ENCODE measurements at places on chromosomes 13 and 19.

DNA sequence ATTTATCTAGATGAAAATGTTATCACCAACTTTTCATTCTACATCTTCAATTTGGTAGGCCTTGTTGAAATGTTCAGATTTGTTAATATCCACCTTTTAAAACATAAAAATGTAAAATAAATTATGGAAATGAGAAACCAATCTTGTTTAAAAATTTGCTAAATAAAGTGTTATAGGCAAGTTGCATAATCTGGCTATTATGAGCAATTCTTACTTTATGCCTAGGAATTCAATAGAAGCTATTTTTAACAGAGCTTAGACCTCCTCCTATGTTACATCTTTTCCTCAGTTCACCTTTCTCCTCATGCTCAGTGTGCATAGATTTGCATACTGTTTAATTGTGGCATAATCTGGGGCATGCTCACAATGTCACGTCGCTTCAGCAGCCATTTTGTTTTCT lies 87.9 kb upstream of the POSTN start:
- DNase-seq: no peak

GRCh38 chr13:111209613-111210012 lies 94.5 kb downstream of the ARHGEF7 start:
- DNase-seq: no peak

DNA sequence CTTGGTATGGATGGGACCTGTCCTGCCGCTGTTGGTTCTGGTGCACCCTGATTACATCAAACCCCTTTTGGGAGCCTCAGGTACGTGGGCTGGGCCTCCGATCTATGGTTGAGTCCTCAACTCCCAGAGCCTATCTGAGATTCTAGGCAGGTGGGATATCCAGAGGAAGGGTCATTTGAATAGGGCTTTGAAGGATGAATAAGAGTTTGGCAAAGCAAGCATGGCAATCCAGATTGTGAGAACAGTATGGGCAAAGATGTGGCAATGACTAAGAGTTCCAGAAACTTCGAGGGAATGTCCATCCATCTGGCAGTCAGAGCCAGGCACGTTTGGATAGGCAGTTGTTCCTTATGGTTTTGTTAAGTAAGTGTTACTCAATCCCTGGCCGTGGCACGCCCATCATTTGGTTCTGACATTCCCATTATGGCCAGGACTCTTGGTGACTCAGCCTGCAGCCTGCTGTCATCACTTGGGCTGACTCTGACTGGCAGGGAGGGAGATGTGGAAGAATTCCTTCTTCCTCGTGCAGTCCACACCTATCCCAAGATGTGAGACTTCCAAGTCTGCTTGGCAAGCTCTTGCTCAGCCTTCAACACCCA lies 21.5 kb downstream of the CYP4F22 start:
- no peak for DNase-seq

DNA sequence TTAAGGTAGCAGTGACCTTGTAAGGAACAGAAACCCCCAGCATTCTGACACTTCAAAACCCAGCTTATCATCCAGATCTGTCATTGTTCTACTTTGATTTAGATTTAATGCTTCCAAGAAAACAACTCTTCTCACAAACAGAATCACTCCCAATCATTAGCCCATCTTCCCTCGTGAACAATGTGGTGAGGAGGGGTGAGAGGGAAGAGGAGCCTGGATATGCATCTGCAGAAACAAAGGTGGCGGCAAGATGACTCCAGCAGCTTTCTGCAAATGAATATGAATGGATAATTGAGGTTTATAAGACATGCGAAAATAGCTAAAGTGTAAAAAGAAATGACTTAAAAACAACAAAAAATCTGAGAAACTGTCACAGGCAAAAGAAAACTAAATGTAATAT lies 859.9 kb upstream of the SLC10A2 start:
- no peak for DNase-seq

DNA sequence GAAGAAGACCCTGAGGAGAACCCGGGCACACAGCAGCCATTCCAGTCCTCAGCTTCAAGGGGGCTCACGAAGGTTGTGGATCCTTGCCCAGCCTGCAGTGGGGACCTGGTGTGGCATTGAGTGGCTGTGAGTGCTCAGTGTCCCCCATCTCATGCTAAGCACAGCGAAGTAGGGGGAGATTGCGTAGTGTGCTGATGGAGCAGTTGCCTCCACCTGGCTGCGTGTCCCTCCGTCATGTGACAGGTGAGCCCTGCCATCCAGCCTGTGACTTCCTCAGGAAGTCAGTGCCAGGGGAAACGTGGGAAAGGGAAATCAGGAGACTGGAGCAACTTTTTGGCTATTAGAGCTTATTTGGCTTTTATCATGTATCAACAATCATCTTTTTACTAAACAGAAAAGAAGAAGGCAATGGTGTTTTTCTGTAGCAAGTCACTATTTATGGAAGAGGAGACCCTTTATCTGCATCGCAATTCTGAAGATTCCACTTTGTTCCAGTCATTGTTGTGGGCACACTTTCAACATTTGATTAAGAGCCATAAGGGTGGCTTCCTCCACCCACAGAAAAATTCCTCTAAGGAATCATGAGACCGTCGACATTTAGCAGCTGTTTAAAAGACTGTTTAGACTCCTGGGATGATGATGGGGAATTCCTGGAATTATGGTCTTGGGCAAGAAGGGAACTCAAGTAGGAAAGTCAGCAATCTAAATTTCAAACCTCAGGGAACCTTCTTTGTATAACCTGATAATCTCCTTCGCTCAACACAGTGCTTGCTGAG lies 126.8 kb upstream of the SPATA13 start:
- no peak for DNase-seq

- DNase-seq: no peak
Measured at GRCh38 chr13:20369886-20370361, 137.8 kb upstream of the GJB6 start.

DNA sequence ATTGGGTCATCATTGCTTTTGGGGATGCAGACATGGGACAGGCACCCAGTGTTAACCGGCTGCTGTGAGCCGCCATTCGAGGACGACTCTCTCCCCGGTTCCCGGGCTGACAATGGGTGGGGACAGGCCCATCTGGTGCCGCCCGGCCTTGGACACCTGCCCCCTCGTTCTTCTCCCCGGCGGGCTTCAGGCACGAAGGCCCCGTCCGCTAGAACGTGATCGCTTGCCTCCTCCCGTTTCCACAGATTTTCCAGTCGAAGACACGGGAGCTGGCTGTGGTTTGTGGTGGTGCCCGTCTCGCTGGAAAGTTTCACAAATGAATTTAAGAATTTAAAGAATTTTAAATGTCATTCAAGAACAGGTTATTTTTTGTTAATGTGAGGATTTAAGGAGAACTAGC lies 2.0 kb downstream of the PALM start:
- no peak for DNase-seq

GRCh38 chr13:25455146-25455545 lies 83.4 kb downstream of the ATP8A2 start:
- no peak for DNase-seq

DNA sequence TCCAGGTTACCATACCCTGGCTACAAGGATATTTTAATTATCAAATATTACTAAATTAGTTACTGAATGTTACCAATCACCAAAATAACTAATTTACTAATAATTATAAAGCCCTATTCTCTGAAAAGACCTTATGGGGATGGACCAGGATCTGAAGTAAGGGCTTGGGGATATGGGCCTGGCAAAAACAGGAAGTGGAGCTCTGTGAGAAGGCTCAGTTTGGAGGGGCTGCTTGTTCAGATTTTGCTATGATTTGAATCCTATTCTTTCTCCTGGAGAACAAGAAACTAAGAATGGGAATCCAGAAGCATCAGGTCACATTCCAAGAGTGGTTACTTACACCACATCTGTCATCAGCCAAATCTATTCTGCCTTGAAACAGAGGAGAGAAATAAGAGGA lies 148.1 kb downstream of the DNAJC15 start:
- no peak for DNase-seq

DNA sequence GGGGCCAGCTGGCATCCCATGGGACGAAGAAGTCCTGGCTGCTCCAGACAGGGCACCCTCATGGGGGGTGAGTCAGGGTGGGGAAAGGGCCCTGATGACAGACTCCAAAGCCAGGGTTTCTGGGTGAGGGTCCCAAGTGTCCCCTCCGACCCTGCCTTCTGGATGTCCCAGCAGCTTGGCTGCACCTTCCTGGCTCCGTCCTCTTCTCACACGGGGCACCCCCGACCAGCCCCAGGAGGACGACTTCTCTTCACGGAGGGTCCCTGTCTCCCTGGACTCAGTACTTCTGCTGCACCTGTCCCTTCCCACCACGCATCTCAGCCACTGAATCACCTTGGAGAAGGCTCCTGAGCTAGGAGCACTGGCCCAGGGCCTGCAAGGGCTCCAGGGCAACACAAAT lies 19.9 kb downstream of the MIER2 start:
- no peak for DNase-seq

DNA sequence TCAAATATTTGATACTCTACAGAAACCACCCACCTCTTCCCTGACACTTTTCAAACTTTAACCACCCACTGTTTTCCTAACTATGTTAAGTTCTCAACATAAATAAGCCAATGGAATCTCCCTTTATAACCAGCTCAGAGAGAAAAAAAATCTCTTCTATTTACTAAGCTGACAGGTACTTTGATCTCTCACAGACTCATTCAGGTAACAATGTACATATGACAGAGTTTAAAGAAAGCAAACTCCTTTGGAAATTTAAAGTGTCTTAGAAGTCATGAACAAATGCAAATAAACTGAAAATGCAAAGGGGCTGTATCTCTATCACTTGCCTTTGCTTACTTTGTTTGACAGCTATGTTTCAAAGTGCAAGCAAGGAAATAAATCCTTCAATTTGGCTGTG lies 109.3 kb downstream of the KLF12 start:
- no peak for DNase-seq

Measured in NAMALWA (cell line).